NCI-H460 (cell line): ENCODE measurements at places on chromosomes 5 and 9. TPM values are rescaled to one million over a fixed set of nuclear protein-coding genes. Genes with fewer than 3 reads are reported as not detected.

- no peak for DNase-seq
Observed at GRCh38 chr9:120730654-120731514, 16.6 kb upstream of the MEGF9 start.

GRCh38 chr5:108615216-108615615 lies 132.5 kb upstream of the FER start:
- DNase-seq = no peak

DNA sequence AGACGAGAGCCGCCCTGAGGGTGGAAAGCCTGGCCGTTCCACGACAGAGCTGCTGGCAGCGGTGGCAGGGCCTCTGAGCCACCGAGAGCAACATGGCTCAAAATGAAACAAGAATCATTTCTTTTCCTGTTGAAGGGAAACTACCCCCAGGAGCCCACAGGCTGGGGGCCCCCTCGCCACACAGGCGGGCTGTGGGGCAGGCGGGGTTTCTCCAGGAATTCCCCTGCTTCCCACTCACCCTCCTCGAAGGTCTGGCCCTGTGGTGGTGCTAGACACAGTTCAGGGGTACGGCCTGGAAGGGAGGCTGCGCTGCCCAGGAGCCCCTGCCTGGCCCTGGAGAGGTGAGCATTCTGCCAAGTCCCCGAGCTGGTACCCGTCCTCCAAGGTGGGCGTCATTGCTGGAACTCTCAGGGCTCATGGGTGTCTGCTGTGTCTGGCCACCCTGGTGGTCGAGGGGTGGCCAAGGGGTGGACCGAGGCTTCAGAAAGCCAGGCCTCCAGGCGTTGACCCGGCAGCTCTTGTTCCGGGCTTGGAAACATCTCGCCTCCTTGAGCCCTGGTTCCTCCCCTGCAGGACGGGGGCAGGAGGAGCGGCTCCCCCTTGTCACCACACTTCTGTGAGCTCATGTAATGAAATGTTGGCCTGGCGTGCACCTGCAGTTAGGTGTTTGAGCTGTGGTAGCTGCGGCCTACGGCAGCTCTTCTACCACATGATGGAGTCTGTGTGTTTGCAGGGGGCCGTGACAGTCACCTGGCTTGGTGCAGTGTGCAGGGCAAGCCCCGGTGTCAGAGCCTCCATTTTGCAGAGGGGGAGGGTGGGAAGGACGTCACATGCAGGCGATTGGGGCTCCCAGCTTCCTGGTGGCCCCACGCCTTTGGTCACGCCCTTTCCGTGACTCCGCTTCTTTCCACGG lies 65.3 kb downstream of the RXRA start:
- DNase-seq = no peak

GRCh38 chr5:31626156-31626555 lies 12.8 kb upstream of the PDZD2 start:
- no peak for DNase-seq

DNA sequence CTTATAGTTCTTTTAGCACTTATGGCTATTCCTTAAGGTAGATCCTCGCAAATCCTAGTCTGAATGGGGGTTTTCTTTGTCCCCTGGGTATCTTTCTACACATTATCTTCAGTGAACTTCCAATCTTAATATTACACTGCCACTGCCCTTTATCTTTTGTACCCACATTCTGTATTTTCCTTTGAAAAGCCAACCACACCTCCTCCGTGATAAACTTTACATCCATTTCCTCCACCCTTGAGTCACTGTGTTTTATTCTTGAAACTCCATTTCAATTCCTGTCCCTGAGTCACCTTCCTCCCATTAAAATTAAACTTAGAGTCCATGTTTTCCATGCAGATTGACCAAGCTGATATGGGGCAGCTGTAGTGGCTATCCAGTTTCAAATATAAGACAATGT lies 43.2 kb upstream of the RICTOR start:
- no peak for DNase-seq

DNA sequence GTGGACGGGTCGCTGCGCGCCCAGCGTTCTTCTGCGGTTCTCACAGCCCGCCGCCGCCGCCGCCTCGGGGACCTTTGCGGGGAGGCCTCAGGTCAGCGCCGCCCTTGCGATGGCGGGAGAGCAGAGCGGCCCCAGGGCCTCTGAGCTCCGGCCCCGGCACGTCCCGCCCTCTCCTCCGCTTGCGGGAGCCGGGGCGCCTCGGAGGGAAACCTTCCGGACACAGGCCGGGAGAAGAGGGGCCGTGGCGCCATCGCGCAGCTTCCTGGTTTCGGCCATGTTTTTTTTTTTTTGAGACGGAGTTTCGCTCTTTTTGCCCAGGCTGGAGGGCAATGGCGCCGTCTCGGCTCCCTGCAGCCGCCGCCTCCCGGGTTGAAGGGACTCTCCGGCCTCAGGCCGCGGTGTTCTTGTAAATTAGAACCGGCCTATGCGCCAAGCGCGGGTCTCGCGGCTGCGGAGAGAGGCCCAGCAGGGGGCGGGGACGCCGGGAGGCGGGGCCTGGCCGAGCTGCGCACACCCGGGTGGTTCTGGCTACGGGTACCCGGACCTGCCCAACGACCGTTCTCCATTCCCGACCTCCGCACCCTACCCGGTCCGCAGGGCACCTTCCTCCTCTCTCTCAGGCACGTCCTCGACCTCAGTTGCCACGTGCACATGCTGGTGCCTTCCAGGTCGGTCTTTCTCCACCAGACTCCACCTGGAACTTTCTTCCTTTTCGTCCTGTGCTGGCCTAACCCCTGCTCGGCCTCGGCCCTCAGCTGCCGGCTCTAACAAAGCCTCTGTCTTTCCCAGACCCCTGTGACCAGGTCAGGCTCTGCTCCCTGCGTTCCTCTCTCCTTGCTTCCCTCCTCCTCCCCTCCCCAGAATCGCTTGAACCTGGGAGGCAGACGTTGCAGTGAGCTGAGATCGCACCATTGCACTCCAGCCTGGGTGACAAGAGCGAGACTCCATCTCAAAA lies 28.8 kb upstream of the MGAT1 start:
- DNase-seq = peak; percentile 54

The SOHLH1 gene
- not detected in 2 replicates for total RNA-seq

The FUBP3 gene
- total RNA-seq = 54.7 and 57.3 TPM in 2 replicates

The PALM2AKAP2 gene
- total RNA-seq = 1.4 and 1.8 TPM in 2 replicates

The ANKRD33B gene
- total RNA-seq = 7.2 and 8.4 TPM in 2 replicates

The TRAF2 gene
- 12.1 and 17.9 TPM in 2 replicates for total RNA-seq
